Cerebellar nuclear complex (tissue), 1 donor: ENCODE measurements at places on chromosomes 4 and X.

GRCh38 chr4:62835631-62836030 lies 1573.6 kb downstream of the TECRL start:
- no peak for DNase-seq

DNA sequence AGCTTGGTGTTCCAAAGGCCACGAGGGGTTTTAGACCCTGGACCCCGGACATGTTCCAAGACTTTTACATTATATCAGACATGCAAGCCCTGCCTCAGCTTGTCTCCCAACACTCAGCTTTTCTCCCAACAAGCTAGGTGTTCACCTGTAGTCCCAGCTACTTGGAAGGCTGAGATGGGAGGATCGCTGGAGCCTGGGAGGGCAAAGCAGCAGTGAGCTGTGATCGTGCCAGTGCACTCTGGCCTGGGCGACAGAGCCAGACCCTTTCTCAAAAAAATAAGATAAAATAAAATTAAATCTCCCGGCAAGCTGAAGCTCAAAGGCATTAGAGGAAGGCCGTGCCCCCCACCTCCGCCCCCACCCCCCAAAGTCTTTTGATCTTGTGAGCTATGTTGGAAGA lies 13.7 kb downstream of the CTAG1A start:
- DNase-seq: no peak

- DNase-seq: no peak
These were observed 219.8 kb downstream of the SHROOM3 start for GRCh38 chr4:76654791-76655190.

DNA sequence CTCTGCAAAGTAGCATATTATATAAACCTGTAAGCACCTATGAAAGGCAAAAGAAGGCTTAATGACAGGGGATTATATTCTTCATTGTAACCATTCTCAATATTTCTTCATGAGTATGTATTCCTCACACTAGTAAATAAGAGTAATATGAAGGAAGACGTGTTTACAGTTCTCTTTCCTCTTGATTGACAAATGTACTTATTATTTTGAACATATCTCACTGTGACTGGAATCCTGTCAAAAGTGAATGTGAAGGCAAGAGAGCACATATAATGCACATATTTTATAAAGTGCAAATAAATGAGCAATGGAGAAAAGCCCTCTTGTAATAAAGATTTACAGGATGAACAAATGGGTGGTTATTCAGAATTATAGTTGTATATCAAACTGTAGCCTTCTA lies 19.7 kb downstream of the FAM47A start:
- DNase-seq: no peak

- no peak for DNase-seq
These were observed 3.8 kb downstream of the ANKRD50 start for GRCh38 chr4:124708517-124709300.

GRCh38 chr4:10159671-10160070 lies 43.1 kb upstream of the WDR1 start:
- DNase-seq: no peak

DNA sequence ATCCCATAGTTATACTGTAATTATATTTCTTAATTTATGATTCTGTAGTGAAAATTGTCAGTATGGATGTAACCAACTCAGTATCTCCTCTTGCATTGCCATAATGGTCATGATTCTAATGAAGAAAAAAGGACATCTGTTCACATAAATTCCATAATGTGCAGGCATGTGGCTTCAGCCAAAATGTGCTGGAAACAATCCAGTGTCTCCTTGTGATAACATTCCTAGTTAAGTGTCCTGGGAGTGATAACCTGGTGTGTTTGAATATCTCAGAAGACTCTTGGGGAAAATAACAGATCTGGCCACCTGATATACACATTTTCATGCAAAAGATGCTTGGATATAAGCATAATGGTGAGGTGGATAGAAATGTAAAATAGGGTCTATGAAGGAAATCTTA lies 2309.8 kb downstream of the PCDH7 start:
- no peak for DNase-seq

GRCh38 chrX:153770601-153771414 lies 6.8 kb downstream of the PLXNB3 start:
- DNase-seq: no peak

- DNase-seq: no peak
These were observed 113.9 kb downstream of the AGTR2 start for GRCh38 chrX:116284400-116284799.

DNA sequence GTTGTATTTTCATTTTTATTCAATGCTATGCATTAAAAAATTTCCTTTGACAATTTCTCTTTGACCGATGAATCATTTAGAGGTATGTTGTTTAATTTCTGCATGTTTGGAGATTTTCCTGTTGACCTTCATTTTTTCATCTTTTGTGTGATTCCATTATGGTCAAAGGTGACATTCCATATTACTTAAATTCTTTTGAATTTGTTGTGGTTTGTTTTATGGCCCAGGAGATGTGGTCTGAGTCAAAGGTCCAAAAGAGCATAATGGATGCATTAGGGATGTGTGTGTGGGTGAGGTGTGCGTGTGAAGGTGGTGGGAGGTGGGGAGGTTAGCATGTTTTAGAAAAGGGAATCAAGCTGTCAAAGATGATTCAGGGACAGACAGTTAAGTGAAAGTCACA lies 76.0 kb upstream of the GIMD1 start:
- no peak for DNase-seq

DNA sequence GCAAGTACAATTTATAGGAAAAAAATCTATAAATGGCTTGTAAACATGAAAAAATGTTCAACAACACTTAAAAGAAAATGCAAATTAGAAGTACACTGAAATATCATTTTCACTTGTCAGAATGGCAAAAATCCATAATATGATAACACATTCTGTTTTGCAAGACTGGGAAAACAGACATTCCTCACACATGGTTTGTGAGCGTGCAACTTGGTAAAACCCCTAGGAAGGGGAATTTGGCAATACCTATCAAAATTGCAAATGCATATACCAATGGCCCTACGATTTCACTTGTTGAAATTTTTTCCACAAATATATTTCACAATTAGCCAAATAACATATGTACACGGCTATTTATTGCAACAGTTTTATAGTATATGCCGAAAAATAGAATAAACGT lies 31.4 kb downstream of the TBC1D9 start:
- DNase-seq: no peak

DNA sequence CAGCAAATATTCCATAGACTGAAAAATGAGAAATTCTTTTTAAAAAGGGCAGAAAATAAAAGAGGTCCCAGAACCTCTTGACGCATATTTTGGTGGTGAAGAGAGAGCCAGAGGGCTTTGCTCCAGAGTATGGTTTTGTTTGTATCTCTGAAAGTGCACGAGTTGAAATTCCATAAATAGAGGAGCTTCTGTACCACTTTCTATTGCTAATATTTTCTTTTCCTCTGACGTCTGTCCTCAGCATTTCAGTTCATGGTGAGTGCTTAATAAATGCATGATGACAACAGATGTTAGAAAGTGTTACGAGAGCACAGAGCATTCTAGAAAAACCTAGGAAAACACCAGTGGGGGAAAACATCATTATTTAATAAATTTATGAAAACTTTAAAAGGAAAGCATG lies 145.6 kb downstream of the AMELX start:
- no peak for DNase-seq

- no peak for DNase-seq
These were observed 18.7 kb downstream of the SHISA3 start for GRCh38 chr4:42416017-42416416.

DNA sequence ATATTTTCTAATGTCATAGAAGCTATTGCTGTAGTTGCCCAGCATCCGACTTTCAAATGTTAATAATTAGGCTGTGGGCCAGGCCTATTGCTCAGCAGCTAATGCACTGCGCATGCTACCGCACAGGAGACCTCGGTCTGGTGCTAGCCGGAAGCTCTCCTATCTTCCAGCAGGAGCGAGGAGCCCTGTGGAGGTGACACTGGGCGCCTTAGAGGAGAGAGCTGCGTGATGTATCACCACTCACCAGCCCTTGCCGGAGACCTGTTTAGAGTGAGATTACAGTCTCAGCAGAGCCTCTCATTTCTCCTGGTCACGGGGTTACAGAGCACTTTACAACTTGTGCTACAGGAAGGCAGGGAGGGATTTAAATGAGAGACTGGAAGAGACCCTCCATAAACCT lies 31.1 kb upstream of the MID1IP1 start:
- no peak for DNase-seq

DNA sequence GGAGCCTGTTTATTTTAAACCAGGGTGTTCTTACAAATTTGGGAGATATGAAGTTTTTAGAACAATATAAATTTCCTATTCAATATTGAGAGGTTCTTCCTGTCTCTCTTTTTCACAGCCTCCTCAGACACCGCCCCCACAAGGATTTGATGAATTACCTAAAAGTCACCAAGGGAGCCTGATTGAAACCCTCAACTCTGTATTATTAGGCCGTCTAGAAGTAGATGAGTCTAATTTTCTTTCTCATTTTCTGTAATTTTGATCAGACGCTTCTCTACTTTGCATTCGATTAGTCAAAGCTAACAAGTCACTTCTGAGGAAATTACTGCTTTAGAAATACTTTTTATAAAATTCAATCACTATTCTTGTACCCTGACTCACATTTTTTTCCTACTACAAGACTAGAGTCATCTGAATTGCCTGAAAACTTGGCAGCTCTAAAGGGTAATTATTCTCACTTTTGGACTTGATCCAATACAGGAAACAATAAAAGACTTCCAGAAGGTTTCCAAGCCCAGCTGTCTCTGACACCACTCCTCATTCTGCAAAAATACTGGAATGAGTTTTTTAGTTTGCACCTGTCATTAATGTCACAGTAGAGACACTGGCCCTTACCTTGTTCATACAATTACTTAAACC lies 111.2 kb downstream of the ELOVL6 start:
- peak; percentile 5 for DNase-seq

- DNase-seq: no peak
These were observed 2073.8 kb upstream of the TENM3 start for GRCh38 chr4:180169394-180169793.

- DNase-seq: no peak
These were observed 54.4 kb upstream of the GAB1 start for GRCh38 chr4:143282211-143282707.

- no peak for DNase-seq
These were observed 1093.0 kb upstream of the TENM3 start for GRCh38 chr4:181150191-181150590.

GRCh38 chrX:81286608-81287007 lies 84.7 kb downstream of the SH3BGRL start:
- no peak for DNase-seq

DNA sequence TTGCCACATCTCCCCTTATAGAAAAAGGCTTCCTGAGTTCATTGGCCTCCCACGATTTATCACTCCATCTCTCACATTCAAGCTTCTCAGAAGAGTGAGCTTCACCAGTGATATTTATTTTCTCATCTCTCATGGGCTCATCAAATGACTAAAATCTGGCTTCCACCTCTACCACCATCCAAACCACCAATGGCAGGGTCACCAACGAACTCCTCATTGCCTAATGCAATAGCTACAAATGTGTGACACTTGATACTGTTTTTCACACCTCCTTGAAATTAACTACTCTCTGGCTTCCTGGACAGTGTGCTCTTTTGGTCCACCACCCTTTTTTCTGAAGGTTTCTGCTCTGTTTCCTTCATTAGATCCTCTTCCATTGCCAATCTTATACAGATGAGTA lies 129.0 kb downstream of the SH2D1A start:
- DNase-seq: no peak

DNA sequence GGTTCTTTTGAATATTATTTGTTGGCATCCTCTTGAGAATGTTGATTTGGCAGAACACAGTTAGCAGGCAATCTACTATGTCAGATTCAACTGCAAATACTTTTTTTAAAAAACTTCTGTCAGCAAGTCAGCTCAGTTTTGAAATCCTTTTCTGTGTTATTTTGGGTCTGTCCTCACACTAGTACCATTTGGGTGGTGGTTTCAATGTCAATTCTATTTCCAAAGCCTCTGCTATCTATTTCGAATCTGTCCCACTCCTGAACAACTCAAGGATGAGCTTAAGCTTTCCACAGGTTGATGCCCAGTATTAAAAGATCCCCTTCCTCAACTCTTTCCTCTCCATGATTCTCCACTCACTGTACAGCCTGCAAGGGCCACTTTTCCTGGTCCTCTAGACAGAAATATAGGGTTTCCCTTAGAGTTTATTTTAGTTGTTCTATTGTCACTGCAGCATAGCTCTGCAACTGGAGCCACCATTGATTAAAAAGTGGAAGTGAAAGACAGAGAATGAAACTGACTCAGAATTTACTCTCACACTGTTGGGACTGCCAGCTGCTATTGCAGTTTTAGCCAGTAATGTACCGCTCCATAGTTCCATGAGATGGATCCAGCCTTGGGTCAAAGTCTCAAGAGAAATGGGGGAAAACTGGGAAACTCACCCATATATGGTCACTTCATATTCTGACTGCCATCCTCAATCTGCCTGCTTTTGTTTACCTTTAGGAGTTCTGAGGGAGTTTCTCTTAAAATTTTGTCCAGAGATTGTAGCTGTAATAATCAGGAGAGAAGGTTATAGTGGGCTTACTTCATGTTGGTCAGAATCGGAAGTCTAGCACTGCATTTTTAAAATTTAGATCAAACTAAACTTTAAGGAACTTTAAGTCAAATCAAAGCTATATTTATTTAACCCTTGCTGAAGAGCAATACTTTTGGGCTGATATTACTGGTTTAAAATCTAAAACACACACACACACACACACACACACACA lies 14.6 kb downstream of the HDX start:
- no peak for DNase-seq

- DNase-seq: no peak
These were observed 169.4 kb upstream of the BANK1 start for GRCh38 chr4:101621120-101621519.
